ENCODE measurements at places on chromosomes 3 and 15. TPM values are rescaled to one million over a fixed set of nuclear protein-coding genes. Genes with fewer than 3 reads are reported as not detected.

DNA sequence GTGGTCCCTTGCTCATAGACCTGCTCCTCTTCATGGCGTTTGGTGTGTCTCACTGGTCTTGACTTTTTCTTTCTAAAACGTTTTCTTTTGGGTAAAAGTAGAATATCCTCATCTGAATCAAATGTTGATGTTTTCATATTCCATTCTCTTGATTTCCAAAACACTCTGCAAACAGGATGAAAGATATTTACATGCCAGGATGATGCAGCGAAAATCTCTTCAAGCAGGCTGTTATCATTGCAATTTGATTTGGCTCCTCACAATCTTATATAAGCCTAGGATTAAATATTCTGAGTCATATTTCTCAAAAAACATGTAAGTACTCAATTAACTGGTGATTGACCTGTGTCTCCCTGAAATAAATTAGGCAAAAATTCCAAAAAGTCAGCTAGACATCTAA, 10.1 kb downstream of the PP2D1 start:
- H3K27me3 ChIP-seq, result no peaks in the 10 kb centered on the region
- H3K4me1 ChIP-seq, result no peaks in the 10 kb centered on the region
- H3K4me3 ChIP-seq, result no peak overlapping the region
- H3K27ac ChIP-seq, result no peak overlapping the region
- H3K36me3 ChIP-seq, result no peaks in the 10 kb centered on the region

DNA sequence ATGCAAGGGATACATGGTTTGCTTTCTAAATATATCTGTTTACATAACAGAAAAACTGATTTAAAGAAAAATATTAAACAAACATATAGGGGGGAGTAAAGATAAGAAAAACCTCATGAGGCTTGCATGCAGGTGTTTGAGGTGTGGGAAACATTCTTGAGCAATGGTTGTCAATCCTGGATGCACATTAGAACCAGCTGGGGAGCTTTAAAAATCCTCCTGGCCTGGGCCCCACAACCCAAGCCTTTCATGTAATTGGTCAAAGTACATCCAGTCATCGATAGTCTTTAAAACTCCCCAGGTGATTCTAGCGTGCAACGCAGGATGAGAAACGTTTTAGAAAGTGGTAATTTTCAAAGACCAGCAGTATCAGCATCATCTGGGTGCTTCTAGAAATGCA, 18.3 kb downstream of the NMNAT3 start:
- H3K36me3 ChIP-seq, result no peaks in the 10 kb centered on the region
- H3K27ac ChIP-seq, result no peak overlapping the region
- H3K4me3 ChIP-seq, result no peak overlapping the region
- no peak for DNase-seq
- H3K4me1 ChIP-seq, result no peaks in the 10 kb centered on the region

DNA sequence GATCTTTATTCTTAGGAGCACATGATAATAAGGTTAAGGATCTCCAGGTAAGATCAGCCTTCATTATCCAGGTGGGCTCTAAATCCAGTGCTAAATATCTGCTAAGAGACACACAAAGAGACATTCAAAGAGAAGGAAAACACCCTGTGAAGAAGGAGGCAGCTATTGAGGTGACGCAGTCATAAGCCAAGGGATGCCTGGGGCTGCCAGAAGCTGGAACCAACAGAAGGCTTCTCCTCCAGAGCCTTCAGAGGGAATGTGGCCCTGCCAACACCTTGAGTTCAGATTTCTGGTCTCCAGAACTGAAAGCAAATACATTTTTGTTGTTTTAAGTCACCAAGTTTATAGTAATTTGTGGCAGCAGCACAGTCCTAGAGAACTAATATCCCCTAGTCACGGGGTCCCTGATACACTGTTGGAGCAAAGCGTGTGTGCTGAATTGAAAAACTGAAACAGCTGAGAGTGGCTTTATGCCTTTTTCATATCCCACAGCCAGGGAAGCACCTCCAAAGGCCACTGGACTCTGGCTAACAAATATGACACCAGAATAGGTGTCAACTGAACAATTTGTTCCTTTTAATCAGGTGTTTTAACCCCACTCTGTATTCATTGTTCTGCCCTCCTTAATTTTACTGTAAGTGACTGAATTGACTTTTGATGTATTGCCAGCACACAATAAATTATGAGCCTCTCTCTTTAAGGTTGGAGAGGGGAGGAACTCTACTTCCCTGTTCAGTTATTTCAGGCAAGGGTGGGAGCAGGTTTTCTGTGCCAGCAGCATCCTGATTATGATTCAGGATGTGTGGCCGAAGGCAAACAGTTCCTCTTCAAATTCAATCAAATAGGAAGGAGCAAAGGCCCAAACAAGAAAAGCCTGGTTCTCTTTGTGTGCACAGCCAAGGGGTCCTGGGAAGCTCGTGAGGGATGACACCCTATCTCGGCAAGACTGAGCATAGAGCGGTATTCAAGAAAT, 151.8 kb upstream of the HES1 start:
- H3K4me1 ChIP-seq, result no peaks in the 10 kb centered on the region
- H3K27me3 ChIP-seq, result no peaks in the 10 kb centered on the region
- H3K4me3 ChIP-seq, result no peak overlapping the region
- no peaks in the 10 kb centered on the region for H3K36me3 ChIP-seq

DNA sequence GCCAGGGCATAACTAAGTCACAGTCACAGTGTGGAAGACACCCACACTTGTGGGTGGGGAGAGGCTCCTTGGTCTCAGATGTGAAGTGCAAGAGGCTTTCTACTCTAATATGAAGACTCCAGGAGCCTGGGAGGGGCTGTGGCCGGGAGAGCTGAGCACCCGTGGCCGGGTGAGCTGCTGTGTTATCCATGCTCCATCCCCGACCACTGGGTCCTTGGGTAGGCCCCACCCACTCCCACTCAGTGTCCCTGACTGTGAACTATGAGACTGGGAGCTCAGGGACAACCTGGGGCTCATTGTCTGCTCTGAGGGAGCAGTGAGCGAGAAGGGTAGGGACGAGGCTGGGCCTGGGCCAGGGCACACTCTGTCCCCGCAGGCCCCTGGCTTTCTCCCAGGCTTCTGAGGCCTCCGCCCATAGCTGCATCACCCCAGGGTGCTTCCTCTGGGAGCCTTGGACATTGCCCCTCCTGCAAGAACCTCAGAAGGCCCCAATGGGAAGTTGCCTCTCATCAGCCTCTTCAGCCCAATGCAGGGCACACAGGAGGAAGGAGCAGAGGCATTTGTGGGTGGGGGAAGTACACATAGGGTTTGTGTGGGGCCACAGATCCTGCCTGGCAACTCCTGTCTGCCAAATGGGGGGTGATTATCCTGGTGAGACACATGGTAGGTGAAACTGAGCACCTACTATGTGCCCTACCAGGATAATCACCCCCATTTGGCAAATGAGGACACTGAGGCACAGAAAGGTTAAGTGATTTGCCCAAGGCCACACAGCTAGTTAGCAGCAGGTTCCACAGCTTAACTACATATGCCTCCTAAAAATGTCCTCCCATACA, 2.4 kb downstream of the ANPEP start:
- peaks cover 33% of the 10 kb centered on the region for H3K4me1 ChIP-seq
- no peak for DNase-seq
- H3K27me3 ChIP-seq, result no peaks in the 10 kb centered on the region
- H3K4me3 ChIP-seq, result no peak overlapping the region
- no peak overlapping the region for H3K27ac ChIP-seq

STRIT1 gene
- total RNA-seq, result not detected

DNA sequence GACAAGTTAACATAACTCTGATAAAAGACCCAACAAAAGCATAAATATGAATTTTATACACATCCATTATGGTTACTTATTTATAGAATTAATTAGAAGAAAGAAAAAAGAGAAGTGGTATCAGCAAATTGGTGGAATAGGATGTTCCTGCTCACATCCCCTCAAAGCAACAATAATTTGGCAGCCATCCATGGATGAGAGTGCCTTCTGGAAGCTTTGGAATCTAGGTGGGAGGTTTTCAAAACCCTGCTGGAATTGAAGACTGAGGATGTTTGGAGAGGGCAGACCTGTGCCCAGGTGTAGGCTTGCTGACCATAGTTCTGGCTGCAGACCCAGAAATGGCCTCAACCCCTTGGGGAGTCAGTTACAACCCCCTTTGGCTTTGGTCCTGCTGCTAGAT, 91.2 kb downstream of the EDEM1 start:
- no peaks in the 10 kb centered on the region for H3K27me3 ChIP-seq
- no peak for DNase-seq
- H3K4me1 ChIP-seq, result no peaks in the 10 kb centered on the region
- H3K27ac ChIP-seq, result no peak overlapping the region
- H3K36me3 ChIP-seq, result no peaks in the 10 kb centered on the region

CLRN1 gene
- not detected for total RNA-seq
